ENCODE measurements at places on chromosomes 5 and 9. TPM values are rescaled to one million over a fixed set of nuclear protein-coding genes. Genes with fewer than 3 reads are reported as not detected.

PCDHGB4 gene
- 5.3 TPM for total RNA-seq

DNA sequence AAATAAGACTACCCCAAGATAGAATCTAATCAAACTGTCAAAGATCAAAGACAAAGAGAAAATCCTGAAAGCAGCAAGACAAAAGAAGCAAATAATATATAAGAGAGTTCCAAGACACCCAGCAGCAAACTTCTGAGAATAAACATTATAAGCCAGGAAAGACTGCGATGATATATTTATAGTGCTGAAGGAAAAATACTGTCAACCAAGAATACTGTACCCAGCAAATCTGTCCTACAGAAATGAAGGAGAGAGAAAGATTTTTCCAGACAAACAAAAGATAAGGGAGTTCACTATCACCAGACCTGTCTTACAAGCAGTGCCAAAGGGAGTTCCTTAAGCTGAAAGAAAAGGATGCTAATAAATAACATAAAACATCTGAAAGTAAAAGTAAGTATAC, 227.4 kb downstream of the DENND1A start:
- no peak for DNase-seq

- no peak for DNase-seq
Observed at GRCh38 chr5:138602371-138603000, 27.3 kb upstream of the HSPA9 start.

- no peak for DNase-seq
Observed at GRCh38 chr5:19880458-19880857, 107.5 kb downstream of the CDH18 start.

DNA sequence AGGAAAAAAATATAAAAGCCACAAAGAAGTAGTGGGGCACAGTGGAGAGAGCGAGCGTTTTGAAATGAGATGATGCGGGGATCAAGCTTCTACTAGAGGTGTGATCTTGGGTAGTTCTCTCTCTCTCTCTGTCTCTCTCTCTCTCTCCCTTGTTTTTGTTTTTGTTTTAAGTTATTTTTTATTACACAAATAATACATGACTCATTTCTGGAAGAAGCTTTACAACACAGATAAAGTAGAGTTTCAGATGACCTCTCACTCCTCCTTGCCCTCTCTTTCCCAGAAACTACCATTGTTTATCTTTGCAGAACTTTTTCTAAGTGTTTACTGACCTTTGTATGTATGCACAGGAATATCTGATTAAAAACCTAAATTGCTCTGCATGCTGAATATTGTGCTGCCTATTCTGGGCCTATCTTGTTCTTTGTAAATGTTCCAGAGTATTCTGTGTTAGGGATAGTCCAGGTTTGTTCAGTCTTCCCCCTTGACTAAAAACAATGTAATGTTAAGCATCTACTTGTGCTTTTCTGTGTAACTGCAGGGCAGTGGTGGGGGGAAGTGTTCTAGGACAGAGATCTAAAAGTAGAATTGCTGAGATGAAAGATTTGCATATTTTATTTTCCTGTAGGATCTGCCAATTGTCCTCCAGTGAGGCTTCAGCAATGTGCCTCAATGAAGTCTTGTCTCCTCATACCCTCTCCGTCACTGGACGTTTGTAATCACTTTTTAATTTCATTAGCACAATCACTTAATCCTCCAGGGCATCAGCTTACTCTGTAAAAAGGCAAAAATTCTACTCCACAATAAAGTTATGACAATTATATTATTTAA, 52.0 kb downstream of the FYB1 start:
- no peak for DNase-seq

WNT8A gene
- total RNA-seq: not detected

DNA sequence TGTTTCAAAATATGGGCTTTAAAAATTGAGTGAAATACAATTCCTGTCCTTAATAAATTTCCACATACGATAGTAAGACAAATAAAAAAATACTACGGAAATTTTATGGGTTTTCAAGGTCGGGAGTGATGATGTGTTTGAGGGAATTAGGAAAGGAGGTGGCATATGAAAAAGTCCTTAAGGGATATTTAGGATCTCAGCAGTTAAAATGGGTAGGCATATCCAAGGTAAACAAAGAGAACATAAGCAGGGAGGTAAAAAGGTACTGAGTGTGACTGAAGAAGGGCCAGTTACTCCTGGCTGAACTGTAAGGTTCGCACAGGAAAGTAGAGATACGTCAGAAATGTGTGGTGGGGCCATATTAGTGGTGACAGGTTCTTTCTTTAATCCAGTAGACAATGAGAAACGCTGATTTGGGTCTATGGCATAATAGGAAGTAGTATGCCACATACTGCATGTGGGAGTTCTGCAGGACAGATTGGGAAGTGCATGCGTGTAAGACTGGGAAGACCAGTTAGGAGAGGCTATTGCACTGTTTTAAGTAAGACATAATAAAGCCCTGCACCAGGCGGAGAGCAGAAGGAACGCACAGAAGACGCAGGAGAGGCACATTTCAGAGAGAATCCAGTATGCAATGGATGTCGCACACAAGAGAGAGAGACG, 937 bp upstream of the HMGCR start:
- DNase-seq: no peak

IFNA13 gene
- not detected for total RNA-seq

DNA sequence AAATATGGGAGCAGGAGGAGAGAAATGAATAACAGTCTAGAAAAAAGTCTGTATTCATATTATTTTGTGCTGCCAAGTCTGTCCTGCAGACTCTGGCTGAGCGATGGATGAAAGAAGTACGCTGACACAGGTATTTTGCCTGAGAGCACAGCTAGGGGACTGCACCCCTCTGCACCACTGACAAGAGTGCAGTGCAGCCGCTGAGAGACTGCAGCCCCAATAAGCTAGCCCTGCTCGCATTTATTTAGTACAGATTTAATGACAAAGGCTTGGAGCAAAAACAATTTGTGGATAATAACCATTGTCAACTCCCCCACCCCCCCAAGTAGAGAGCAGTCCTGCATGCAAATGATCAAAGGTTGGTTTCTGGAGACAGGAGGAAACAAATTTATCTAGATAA, 13.3 kb upstream of the MRPS30 start:
- no peak for DNase-seq

- DNase-seq: no peak
Observed at GRCh38 chr5:63961598-63962161, 565 bp downstream of the HTR1A start.

DNA sequence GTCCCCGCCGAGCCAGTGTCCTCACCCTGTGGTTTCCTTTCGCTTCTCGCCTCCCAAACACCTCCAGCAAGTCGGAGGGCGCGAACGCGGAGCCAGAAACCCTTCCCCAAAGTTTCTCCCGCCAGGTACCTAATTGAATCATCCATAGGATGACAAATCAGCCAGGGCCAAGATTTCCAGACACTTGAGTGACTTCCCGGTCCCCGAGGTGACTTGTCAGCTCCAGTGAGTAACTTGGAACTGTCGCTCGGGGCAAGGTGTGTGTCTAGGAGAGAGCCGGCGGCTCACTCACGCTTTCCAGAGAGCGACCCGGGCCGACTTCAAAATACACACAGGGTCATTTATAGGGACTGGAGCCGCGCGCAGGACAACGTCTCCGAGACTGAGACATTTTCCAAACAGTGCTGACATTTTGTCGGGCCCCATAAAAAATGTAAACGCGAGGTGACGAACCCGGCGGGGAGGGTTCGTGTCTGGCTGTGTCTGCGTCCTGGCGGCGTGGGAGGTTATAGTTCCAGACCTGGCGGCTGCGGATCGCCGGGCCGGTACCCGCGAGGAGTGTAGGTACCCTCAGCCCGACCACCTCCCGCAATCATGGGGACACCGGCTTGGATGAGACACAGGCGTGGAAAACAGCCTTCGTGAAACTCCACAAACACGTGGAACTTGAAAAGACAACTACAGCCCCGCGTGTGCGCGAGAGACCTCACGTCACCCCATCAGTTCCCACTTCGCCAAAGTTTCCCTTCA, 1.4 kb downstream of the GLIS3 start:
- peak; percentile 4 for DNase-seq

SPINK7 gene
- not detected for total RNA-seq

GLRA1 gene
- total RNA-seq: 0.21 TPM

- DNase-seq: no peak
Observed at GRCh38 chr5:4758996-4759395, 381.1 kb upstream of the ADAMTS16 start.

MORN5 gene
- not detected for total RNA-seq

- DNase-seq: no peak
Observed at GRCh38 chr5:151856861-151857260, 67.8 kb downstream of the GLRA1 start.

HSPB3 gene
- total RNA-seq: not detected

DNA sequence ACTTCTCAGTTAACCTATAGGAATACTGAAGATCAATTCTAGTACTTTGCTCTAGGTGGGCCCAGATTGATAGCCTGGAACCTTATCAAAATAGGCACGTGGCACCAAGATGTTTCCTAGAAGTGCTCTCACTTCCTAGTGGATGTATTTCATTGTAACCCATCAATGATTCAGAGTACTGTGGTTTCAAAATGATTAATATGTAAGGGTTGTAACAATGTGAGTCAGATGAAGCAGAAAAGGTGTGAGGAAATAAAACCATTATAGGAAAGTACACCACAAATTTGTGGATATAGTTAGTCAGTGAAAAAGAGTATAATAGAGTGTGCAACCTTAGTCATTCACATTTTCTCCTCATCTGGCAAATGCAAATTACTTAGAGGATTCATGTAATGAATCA, 177.3 kb upstream of the FST start:
- no peak for DNase-seq

GRCh38 chr5:57989378-57989777, 470.5 kb downstream of the PLK2 start:
- no peak for DNase-seq

TMEM252 gene
- total RNA-seq: not detected

BTNL3 gene
- not detected for total RNA-seq

DNA sequence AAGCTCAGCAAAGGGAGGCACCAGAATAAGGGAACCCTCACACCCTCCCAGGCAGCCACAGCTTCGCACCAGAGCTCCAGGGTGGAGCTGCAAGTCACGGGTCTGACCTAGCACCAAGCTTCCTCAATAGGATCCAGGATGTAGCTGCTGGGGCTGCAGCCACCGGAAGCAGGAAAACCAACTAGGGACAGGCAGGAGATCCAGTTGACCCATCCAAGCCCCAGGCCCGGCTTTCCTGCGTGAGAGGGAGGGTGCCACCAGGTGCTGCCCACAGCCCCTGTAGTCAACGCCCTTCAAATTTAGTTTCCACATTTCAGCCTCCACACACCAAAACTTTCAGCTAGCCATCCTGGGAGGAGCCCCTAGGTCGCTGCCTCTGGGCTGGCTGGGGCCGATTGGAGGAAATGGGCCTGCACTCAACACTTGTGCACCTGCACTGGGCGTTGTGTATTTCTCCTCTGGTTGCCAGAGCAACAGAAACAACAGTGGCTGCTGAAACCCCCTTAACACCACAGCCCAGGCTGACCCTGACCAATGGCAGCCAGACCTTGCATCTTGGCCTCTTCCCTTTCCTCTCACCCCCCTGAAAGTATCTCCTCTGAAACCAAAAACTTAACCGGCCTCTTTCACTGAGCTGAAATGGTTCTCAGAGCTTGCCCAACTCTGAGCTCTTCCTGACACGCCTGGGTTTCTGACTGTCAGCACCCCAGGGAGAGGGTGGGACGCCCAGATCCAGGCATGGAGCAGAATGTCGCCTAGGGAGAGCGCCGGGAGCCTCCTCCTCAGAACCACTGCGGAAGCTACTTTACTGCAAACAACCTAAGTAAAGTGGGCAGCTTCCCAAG, 226.5 kb upstream of the MAP3K1 start:
- DNase-seq: no peak

- no peak for DNase-seq
Observed at GRCh38 chr9:107180206-107180605, 102.9 kb upstream of the RAD23B start.

DNA sequence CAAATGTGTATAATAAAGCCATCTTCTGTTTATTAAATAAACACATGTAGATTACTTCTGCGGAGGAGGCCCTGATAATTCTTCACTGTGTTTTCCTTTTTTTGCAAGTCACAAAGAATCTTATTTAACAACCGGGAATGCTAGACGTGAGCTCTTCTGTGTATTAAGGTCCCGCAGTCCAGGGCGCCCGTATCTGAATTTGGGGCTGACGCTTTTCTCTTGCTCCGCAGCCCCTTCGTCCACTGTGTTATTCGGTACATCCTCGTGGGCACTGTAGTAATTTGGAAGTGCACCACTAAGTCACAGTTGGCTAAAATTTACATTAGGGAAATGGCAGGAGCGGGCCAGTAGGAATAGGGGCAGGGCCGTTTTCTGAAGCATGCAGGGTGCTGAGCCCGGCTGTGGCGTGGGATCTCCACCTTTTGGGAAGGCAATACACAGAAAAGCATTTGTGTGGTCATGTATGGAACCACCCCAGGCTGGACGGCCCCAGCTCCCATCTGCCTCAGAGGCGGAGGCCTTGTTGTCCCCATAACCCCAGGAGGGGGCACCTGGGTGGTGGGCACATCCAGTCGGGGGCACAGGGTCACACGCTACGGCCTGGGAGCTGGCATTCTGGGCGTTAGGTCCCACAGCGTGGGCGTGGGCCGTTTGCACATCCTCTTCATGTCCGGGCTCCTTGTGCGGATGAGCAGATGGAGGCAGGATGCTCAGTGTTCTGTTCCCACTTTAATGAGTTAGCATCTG, 258.7 kb upstream of the IRX4 start:
- no peak for DNase-seq

CER1 gene
- 0.32 TPM for total RNA-seq

DNA sequence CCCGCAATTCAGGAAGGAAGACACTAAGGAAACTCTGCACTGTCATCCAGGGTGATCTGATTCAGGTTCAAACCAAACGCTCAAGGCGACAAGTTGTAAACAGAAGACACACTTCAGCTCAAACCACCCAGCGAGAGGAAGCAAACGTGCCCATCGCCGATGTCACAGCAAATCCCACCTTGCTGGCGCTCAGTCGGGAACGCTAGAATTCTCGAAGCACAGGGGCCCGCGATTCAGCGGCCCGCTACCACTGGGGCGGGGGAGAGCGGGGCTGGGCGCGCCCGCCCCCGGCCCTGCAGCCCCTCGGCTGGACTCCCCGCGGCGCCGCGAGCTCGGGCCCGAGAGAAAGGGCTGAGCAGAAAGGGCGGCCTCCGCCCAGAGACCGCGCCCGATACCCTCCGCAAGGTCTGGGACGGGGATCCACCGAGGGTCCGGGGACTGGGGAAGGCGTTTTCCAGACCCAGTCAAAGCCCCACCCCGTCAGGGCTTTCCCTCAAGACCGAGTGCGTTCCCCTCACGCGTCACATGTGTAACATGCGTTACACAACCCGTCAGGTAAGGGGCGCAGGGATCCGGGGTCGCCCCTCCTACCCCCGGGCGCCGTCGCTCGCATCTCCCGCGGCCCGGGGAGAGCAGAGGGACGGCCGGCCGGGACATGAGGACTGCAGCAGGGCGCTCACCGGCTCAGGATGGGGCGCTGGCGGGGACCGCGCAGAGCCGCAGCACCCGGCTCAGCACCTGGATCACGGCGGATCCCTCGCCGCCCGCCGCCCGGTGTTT, 469 bp downstream of the AGTPBP1 start:
- peak; percentile 53 for DNase-seq

Data from neural crest cell (in vitro differentiated cells).